ENCODE measurements at places on chromosomes 13 and 19.

DNA sequence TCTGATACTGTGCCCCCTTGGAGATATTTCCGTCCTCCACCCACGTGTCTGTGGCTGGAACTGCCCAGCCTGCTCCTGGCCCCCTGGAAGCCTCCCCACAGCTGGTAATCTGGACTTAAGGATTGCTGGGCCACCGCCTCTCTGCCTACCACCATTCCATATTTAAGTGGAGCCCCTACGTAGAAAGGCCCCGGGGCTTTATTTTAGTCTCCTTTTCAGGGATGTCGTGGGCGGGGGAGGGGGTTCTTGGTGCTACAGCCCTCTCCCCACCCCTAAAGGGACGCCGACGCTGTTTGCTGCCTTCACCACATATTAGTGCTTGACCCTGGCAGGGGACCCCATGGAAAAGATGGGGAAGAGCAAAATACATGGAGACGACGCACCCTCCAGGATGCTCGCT is 2.7 kb upstream of the NOP53 start:
- DNase-seq: no peak

DNA sequence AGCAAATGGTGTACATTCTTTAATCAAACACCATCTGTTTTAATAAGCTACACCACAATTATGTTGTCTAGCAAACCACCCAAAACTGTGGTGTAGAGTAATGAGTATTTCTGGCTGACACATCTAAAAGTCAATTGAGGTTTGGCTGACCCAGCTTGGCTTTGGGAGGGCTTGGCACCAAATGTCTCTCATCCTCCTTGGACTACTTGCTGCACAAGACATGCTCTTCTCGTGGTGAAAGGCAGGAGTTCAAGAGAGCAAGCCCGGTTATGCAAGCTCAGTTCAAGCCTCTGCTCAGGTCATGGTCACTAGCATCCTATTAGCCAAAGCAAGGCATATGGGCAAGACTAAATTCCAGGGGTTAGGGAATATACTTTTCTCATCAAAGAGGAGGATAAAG is 37.1 kb downstream of the LACC1 start:
- DNase-seq: no peak

GRCh38 chr13:63396746-63397145 is 1981.1 kb upstream of the PCDH20 start:
- no peak for DNase-seq

GRCh38 chr13:110230661-110231347 is 76.2 kb downstream of the COL4A1 start:
- DNase-seq: no peak

GRCh38 chr19:53504885-53505284 is 33.1 kb upstream of the ZNF331 start:
- no peak for DNase-seq

DNA sequence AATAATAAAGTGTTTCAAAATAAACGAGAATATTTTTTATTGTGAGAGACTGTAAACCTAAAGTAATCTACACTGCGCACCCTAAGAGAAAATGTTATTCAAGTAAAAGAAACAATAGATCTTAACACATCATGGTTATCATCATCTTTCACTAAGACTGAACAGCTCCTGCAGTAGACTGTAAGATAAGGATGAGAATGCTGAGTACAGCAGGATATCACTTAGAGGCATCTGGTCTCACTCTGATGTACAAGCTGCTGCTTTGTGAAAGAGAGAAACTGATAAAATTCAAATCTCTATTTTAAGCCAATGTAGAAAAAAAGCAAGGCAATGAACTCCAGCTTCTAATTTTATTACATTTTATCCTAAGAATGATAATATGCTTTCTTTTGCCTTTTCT is 261.7 kb upstream of the HTR2A start:
- DNase-seq: no peak

GRCh38 chr13:25329706-25330105 is 28.3 kb downstream of the NUP58 start:
- DNase-seq: no peak

DNA sequence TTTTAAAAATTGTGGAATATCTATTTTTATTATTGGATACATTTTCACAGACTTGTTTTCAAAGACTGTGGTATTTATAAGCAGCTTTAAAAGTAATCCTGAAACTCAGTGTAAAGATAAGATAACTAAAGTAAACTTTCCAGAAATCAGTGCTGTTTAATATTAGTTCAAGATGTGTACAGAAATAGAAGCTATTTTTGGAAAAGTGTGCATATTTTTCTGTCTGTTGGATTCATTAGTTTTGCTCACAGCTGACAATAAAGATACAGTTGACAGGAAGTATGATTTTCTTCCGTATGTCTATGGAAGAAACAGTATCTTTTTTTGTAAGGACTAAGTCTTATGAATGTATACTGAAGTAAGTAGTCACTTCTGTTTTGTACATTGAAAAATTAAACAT is 85.9 kb downstream of the GJA3 start:
- DNase-seq: no peak

- no peak for DNase-seq
These were observed 964 bp downstream of the SPINT2 start for GRCh38 chr19:38265213-38265861.

DNA sequence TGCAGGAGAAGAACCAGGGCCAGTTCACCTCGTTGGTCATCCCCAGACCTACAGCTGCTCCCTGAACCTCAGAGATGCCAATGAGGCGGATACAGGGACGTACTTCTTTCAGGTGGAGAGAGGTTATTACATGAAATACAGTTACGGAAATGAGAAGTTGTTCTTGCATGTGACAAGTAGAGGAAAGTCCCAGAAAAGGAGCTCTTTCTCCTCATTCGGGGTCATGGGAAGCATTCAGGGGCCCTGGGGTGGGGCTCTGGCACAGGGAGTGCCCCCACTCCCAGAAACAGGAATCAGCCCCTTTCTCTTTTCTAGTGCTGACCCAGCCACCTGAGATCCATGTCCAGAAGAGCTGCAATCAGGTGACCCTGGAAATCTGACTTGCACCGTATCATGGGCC is 4.5 kb upstream of the SIGLEC9 start:
- DNase-seq: no peak
